ENCODE measurements at places on chromosomes 6 and 20.

DNA sequence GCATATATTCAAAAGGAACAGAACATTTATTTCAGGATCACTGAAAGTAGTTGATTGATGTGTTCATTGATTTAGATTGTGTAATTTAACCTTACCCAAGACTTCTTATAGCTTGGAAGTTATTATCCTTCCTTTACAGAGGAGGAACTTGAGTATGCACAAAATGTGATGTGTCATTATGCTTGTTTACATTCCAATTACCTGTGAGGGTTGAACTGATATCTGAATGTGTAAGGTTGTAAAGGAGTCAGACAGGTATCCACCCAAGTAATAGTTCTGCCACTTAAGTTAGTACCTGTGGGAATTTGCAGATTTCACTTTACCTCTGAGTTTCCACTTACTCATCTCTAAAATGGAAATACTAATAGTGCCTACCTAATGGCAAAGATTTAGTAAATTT lies 668.2 kb downstream of the DOK5 start:
- DNase-seq: no peak

DNA sequence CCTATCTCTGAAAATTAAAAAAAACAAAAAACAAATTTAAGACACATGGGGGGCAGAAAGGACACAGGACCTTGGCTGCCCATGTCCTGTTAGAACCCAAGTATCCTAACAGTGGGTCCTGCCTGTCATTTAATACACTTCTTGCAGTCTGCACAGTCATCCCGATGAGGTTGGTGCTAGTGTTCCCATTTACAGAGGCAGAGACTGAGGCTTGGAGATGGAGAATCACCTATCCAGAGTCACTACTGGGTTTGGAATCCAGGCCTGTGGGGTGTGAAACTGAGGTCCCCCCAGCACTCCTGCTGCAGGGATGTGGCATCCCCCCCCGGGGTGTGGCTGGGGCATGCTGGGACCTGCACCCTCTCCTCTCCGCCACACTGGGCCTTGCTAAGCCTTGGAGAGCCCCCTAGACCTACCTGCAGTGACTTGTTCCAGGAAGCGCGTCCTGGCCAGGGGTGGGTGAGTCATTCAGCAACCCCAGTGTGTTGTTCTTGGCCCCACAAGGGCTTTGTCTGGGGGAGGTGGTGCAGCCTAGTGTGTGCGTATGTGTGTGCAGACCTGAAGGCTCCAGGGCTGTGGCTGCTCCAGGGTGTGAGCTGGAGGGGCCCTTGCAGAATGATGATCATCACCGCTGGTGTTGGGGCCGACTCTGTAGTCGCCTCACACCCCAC lies 49.7 kb downstream of the BCAS4 start:
- DNase-seq: peak; percentile 92

- DNase-seq: no peak
Measured at GRCh38 chr6:93728150-93728549, 308.8 kb upstream of the EPHA7 start.

GRCh38 chr6:74280130-74280692 lies 584.2 kb downstream of the CD109 start:
- no peak for DNase-seq

DNA sequence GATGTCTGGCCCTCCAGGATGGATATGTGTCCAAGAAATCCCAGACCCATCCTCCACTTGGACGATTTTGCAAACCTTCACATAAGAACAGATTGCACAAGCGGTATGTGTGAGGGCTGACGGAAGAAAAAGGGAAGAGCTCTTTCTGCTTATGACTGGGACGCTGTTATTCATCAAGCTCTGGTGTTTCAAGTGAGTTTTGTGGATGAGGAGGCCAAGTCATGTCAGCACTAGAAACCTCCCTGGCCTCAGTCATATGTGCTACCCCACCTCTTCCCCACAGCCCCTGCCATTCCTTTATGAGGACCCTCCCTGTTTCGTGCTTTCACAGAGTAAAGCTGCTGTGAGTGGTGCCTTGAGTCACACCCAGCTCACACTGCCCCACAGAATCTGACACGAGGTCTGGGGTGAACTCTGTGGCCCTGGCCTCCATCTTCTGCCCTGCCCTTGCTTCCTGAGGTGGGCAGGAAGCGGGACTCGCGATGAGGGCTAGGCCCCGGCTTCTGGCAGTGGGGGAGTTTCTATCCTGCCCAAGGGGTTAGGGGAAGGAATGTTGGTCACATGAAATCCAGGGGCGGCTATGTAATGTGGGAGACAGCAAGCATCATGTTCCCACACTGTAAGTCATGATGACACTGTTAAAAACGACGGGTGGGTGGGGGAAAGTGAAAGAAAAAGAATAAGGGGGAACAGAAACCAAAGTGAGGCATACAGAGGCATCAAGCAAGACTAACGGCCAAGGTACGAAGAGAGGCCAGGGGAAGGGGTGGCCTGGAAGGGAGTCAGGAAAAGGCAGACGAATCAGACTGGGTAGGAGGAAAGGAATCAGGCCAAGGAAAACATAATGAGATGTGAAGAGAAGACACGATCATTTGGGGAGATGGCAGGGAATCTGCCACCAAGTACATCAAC lies 78.1 kb downstream of the PRDM1 start:
- peak; percentile 70 for DNase-seq

DNA sequence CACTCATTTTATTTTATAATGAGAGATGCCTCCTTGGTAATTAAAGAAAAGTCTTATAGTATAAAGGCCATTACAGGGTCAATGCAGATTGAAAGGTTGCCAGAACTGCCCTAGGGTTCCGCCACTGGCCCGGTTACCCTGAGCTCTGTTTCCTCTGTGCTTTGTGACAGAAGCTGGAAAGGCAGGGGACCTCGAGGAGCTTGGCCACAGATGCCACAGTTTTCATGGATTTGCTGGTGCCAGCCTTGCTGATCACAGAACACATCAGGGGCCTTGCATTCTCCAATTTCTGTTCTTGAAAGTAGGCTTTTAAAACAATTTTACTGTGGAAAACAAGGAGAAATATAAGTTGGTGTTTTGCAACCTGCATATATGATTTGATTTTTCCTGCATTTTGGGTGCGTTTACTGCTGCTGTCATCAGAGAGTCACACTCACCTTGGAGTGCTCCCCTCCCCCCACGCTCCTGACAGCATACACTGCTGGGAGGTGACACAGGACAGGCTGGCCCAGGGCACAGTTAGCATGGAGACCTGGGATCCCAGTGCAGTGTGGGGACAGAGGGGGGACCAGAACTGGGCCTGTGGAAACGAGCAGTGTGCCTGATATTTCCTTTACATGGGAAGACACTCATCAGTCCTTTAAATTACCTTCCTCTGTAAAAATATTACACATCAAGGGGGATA lies 142.8 kb downstream of the CFAP61 start:
- no peak for DNase-seq

DNA sequence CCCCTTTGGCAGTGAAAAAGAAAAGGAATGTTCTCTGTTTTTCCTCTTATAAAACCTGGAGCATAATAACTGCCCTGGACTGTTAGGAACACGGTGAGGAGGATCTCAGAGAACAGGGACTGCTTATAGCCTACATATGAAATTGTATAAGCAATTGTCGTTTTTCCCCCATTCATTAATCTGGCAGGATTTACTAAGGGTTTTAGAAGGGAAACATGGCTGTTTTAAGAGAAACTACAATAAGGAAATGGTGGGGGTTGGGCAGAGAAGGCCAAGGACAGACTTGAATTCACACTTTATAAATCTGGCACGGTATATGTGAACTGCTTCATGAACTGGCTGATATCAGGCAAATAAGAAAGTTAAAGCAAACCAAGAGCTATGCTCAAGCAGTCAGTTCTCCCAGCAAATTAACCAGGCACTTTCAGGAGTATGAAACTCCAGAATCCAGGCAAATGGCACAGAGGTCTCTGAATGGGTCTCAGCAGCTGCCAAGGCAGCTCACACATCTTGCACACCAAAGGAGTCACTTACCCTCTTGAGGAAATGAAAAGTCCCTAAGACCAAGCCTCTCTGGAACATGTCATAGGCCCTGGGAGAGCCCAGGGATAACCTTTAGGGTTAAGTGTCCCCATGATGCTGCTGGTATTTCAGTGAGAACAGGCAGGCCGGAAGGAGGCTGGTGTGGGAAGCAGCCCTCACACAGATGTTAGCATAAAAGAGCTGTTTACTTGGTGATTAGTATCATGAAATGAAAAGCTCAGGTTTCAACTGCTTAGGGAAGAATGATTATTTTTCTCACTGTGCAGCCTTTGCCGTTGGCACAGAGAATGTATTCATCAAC lies 260.5 kb upstream of the MARCKS start:
- peak; percentile 64 for DNase-seq

DNA sequence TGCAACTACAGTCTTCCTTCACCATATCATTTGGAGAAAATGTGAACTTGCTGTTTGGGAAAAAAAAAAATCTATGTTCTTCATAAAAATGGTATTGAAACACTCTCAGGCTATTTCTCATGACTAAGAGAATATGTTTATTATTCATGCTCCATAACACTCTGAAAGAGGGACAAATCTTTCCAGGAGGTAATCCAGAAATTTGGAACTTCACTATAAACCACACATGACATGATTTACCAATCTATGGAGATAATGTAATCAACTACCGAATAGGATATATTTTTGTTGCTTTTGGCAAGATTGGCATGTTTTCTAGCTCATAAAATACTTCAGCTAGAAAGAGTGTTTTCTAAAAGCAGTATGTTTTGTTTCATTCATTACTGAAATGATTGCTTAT lies 56.3 kb downstream of the THEMIS start:
- DNase-seq: peak; percentile 18

DNA sequence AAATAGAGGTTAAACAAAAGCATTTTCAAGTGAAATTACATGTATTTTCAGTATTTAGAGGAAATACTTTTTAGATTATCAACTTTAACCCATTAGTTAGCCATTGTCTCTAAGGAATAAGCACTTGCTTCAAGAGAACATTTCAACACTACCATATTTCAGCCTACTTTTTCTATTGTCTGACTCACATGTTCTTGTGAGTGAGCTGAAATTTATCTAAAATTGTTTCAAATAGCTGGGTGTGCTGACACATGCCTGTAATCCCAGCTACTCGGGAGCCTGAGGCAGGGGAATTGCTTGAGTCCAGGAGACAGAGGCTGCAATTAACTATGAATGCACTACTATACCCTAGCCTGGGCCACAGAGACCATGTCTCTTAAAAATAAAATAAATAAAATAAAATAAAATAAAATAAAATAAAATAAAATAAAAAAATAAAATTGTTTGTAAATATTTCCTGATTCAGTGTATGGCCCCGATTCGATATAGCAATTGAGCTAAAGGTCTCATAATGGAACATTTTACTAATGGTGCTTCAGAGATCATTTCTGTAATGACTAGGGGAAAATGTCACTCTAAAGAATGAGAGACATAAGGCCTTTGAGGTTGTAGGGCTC lies 324.6 kb upstream of the PLCB4 start:
- DNase-seq: peak; percentile 6

DNA sequence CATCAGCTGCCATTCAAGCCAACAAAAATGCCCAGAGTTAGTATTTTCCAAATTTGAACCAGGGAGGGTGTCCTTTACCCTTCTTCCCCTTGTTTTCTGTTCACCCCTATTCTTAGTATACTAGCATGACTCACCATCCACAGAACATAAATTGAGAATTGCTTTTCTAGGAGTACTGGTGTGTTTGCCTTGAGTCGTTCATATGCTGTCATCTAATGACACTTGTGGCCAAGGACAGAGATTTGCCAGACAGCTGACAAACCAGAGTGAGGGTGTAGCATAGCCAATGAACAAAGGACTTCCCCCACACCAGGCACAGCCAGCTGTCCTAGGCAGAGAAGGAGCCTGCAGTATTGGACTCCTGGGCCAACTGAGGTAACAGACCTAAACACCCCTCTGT lies 62.2 kb downstream of the FILIP1 start:
- DNase-seq: peak; percentile 49

Data from astrocyte of the spinal cord (primary cell).